ENCODE measurements at places on chromosomes 11 and 22.

- no peak for DNase-seq
Observed at GRCh38 chr11:44016131-44016530, 31.6 kb upstream of the ACCSL start.

- peak; percentile 13 for DNase-seq
Observed at GRCh38 chr22:39349506-39349966, 255 bp upstream of the SYNGR1 start.

DNA sequence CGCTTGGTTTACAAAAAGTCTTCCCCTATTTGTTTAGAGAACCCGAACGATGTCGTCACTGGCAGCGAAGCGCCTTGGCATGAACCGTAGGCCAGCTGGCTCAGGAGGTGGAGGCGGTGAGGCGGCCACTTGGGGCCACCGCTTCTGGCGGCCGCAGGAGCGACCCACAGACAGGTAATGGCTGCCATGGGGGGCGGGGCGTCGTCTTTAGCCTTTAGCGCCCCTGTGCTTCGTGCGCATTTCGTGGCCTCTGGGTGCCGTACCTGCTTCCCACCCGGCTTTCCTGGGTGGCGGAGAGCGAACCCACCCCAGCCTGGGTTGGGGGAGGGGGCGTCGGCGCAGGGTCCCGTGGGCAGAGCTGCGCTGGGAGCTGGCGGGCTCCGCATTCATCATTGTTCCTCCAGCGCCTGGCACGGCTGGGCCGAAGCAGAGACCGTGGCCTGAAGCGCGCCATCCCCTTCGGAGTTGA is 469 bp upstream of the OSBP2 start:
- peak; percentile 18 for DNase-seq

- no peak for DNase-seq
Observed at GRCh38 chr11:76974179-76974891, 59.9 kb upstream of the B3GNT6 start.

- DNase-seq: no peak
Observed at GRCh38 chr11:99325847-99326246, 305.1 kb downstream of the CNTN5 start.
